ENCODE measurements at places on chromosomes 5 and 9.

GRCh38 chr9:6630502-6631206 lies 14.9 kb downstream of the GLDC start:
- DNase-seq = no peak

DNA sequence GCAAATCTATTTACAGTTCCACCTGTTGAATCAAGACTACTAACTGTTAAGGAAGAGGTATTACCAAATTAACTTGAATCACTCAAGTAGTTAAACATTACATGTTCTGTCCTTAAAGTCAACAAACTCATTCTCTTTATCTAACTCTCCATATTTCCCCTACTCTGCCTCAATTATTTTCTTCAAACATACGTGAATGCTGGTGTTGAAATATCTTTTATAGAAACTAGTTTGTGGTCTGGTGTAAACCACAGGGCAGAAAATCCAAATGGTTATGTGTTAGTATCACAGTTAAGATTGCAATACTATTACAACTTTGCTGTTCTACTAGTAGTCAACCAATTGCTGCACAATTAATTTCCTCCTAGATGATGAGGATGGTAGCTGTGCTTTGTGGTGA lies 603.5 kb downstream of the KCTD16 start:
- no peak for DNase-seq

- no peak for DNase-seq
Observed at GRCh38 chr9:96449523-96449844, 485 bp upstream of the HABP4 start.

- no peak for DNase-seq
Observed at GRCh38 chr5:169778622-169779596, 141.8 kb downstream of the DOCK2 start.

GRCh38 chr5:179061025-179061424 lies 852 bp downstream of the ZNF354C start:
- no peak for DNase-seq
